Activated naive CD8-positive, alpha-beta T cell treated with anti-CD3 and anti-CD28 coated beads, Interleukin-2, amount 10 ng/mL, durations not matched to agents 7 days and 5 days (primary cell): ENCODE measurements at places on chromosomes 5 and 9.

GRCh38 chr5:41788941-41789368 lies 81.3 kb downstream of the OXCT1 start:
- no peak overlapping the region for H3K4me3 ChIP-seq
- no peaks in the 10 kb centered on the region for H3K27me3 ChIP-seq
- H3K4me1 ChIP-seq = no peaks in the 10 kb centered on the region
- H3K27ac ChIP-seq = no peak overlapping the region
- H3K36me3 ChIP-seq = peaks cover 7% of the 10 kb centered on the region

GRCh38 chr5:37791321-37791720 lies 48.5 kb downstream of the GDNF start:
- no peak overlapping the region for H3K4me3 ChIP-seq
- peaks cover 4% of the 10 kb centered on the region for H3K27me3 ChIP-seq
- no peaks in the 10 kb centered on the region for H3K36me3 ChIP-seq
- no peak for DNase-seq

- H3K4me3 ChIP-seq = no peak overlapping the region
- no peak for DNase-seq
- H3K4me1 ChIP-seq = no peaks in the 10 kb centered on the region
- H3K27me3 ChIP-seq = peaks cover 6% of the 10 kb centered on the region
- no peak overlapping the region for H3K27ac ChIP-seq
- H3K36me3 ChIP-seq = no peaks in the 10 kb centered on the region
These were observed 52.7 kb upstream of the ARL15 start for GRCh38 chr5:54362992-54363625.

- no peaks in the 10 kb centered on the region for H3K36me3 ChIP-seq
- no peak for DNase-seq
- no peak overlapping the region for H3K27ac ChIP-seq
- no peaks in the 10 kb centered on the region for H3K27me3 ChIP-seq
- no peak overlapping the region for H3K4me3 ChIP-seq
- no peaks in the 10 kb centered on the region for H3K4me1 ChIP-seq
These were observed 33.2 kb upstream of the SLC6A3 start for GRCh38 chr5:1478271-1479035.
